Pulmonary artery endothelial cell (primary cell): ENCODE measurements at places on chromosomes 2 and 18. TPM values are rescaled to one million over a fixed set of nuclear protein-coding genes. Genes with fewer than 3 reads are reported as not detected.

GRCh38 chr2:23615216-23616020 lies 230.4 kb downstream of the KLHL29 start:
- DNase-seq: no peak

DNA sequence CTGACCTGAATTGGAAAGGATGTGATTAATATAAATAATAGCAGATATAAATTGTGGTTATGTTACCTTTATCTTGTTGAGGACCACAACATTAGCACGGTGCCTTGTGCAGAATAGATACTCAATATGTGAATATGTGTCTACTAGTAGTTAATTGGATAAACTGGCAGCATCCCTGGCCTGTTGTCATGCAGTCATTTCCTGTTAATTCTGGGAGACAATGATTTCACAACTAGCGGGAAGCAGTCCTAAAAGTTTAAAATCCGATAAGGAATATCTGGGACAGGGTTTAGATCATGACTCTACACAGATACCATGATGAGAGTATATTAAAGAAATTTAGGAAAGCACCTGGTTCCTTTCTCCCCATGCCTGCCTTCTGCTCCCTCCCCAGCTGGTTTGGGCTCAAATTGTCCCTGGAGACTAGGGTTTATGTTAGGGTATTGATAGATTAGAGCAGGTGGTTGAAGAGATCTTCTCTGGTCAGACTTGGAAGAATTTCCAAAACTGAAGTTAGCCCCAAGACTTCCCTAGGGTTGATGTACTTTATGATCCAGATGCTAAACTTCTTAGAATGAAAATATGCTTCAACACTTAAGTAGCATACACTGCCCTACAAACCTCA lies 32.8 kb downstream of the CYBRD1 start:
- DNase-seq: no peak

DNA sequence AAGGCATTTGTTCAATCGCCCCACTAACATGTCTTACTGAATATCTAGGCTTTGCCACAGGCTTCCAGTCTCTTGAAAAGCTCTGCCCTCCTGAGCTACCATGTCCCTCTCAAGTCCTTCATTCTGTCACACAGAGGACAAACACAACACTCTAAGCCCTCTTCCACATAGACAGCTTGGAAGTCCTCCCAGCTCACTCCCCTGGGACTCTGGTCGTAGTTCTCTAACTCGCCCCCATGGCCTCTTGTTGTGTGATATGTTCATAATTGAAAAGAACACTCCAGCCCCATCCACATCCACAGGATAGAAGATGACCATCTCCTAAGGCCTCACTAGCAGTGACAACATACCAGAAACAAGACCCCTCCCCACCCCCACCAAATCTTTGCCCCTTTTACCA lies 37.9 kb downstream of the BUB1 start:
- no peak for DNase-seq

DNA sequence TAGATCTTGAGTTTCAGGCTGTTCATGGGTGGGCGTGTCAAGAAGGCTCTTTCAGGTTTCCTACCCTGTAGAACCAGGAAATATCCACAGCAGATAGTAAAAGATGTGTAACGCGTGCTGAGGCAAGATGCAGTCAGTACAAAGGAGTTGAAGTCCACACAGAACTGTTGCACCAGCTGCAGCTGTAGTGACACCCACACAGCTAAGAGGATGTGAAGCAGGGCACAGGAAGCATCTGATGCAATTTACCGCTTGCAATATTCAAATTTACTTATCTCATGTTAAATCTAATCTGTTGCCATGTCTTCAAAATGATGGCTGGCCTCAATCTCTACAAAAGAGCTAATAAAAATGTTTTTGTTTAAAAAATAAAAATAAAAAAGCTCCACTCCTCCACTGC lies 132.8 kb downstream of the ARHGAP15 start:
- no peak for DNase-seq

The NYAP2 gene
- total RNA-seq: not detected in 2 replicates

The SEMA4C gene
- total RNA-seq: 17.2 and 19.4 TPM in 2 replicates
